ENCODE measurements at places on chromosomes 12 and 14. TPM values are rescaled to one million over a fixed set of nuclear protein-coding genes. Genes with fewer than 3 reads are reported as not detected.

DNA sequence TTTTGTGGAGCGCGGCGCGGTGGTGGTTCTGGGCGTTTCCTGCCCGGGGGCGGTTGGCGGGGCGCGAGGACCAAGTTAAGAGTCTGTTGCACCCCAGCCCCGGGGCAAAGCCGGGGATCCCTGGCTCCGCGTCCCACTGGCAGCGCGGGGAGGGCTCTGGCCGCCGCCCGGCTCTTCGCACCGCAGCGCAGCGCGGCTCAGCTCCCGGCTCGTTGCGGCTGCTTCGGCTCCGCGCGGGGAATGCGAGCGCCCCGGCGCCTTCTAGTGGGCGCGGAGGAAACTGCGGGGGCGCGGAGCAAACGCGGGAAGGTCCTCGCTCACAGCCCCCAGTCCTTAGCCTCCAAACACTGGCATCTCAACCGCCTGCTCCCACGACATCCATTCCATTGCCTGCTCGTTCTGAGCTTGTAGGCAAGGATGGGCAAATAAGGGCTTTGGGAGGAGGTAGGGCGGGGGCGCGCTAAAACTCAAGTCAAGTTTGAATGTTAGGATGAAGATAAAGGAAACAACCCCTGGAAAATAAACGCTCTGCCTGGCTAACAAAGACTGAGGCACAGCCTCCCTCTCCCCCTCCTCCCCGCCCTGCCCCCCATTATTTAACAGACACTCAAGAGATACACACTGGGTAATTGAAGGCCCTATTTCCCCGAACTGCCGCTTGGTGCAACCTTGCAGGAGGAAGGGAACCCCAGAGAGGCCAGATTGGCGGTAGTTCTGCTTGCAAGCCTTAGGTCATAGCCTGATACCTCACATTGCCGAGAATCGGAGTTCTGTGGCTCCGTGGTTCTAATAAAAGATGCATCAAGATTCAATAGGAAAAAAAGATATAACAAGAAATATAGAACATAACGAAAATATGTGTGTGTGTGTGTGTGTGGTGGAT is at the start of gene B4GALNT1:
Gene B4GALNT1, minus strand, starts transcription at position 244 of the 883 bp plus-strand sequence. CDS start 1,069 bp downstream, outside the sequence.
- peak; percentile 58 for DNase-seq
- H3K4me3 ChIP-seq, result peak within 1 kb of the TSS; percentile 74
- peaks cover 2% of the 10 kb centered on the region for H3K4me1 ChIP-seq
- peaks cover 61% of the 10 kb centered on the region for H3K27me3 ChIP-seq
- peaks cover 3% of the 10 kb centered on the region for H3K36me3 ChIP-seq

Gene IFNG-AS1
- not detected for total RNA-seq

- H3K4me3 ChIP-seq, result no peak overlapping the region
- no peak overlapping the region for H3K27ac ChIP-seq
- DNase-seq, result no peak
These were observed 107.0 kb downstream of the ATXN7L3B start for GRCh38 chr12:74644681-74645080.

GRCh38 chr14:93708311-93708734 is 80.0 kb downstream of the PRIMA1 start:
- no peak for DNase-seq
- H3K4me3 ChIP-seq, result no peak overlapping the region
- no peak overlapping the region for H3K27ac ChIP-seq
- no peaks in the 10 kb centered on the region for H3K27me3 ChIP-seq
- H3K36me3 ChIP-seq, result no peaks in the 10 kb centered on the region
- H3K4me1 ChIP-seq, result no peaks in the 10 kb centered on the region

Gene DYNLL1
- total RNA-seq, result 323 TPM

DNA sequence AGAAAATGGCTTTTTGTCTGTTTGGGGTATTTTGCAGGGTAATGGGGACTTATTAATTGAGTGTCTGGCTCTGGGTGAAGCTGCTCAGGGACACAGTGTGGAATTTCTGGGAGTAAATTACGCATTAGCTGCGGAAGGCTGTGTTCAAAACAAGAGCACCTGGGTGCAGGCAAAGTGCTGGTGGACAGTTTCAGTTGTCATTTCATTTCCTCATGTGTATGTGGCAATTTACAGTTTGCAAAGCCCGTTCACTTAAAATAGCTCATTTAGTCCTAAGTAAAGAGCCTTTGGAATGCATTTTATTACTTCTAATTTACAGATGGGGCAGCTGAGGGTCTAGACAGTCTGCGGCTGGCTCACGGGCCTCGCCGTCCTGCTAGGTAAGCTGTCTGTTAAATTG is 546.8 kb downstream of the BCL11B start:
- H3K27me3 ChIP-seq, result peaks cover 14% of the 10 kb centered on the region
- no peaks in the 10 kb centered on the region for H3K36me3 ChIP-seq
- no peak overlapping the region for H3K4me3 ChIP-seq
- no peak overlapping the region for H3K27ac ChIP-seq

GRCh38 chr12:21656905-21657325 is 727 bp downstream of the LDHB start:
- peak overlapping the region; percentile 99 for H3K27ac ChIP-seq
- peak; percentile 26 for DNase-seq

DNA sequence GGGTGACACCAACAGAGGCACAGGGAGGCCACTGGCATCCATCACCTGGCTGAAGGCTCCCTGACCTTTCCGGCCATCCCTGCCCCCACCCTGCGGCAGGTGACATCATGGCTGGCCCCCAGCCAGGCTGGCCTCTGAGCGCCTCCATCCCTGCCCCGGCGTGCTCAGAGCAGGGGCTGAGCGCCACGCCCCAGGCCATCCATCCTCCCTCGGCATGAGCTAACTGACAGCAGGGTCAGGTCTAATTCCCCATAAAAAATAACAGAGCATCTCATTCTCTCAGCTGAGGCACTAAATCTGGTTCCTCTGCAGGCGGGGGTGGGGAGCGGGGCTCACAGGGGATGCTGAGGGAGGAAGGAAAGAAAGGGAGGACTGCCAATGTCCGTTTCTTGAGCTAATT is 50.7 kb downstream of the PRIMA1 start:
- no peaks in the 10 kb centered on the region for H3K4me1 ChIP-seq
- no peak overlapping the region for H3K4me3 ChIP-seq
- peaks cover 4% of the 10 kb centered on the region for H3K27me3 ChIP-seq
- no peak overlapping the region for H3K27ac ChIP-seq
- H3K36me3 ChIP-seq, result no peaks in the 10 kb centered on the region

DNA sequence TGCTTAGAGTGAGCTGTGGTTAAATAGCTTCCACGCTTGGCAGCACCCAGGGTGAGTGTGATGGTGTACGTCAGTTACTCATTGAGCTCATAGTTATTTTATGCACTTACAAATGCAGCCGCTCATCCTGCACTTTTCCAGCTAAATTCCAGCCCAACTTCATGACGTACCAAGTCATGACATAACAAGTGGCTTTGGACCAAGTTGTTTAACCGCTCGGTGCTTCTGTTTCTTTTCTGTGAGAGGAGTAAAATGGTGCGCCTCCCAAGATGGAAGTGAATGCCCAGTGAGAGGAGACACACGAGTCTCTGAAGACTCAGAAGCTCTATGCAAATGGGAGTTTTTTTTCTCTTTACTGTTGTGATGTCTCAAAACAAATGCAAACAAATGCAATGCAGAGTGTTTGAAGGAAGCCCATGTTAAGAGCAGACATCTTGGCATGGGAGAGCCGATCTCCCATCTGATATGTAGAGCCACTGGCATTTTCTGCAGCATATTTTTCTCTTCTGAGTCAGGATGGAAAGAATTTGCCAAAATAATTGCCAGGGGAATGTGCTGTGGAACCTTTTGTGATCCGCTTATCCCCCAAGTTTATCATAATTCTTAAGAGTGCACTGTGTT is 72.2 kb downstream of the FBXW8 start:
- peaks cover 9% of the 10 kb centered on the region for H3K27me3 ChIP-seq
- DNase-seq, result no peak
- no peaks in the 10 kb centered on the region for H3K36me3 ChIP-seq
- no peak overlapping the region for H3K27ac ChIP-seq
- peaks cover 10% of the 10 kb centered on the region for H3K4me1 ChIP-seq

DNA sequence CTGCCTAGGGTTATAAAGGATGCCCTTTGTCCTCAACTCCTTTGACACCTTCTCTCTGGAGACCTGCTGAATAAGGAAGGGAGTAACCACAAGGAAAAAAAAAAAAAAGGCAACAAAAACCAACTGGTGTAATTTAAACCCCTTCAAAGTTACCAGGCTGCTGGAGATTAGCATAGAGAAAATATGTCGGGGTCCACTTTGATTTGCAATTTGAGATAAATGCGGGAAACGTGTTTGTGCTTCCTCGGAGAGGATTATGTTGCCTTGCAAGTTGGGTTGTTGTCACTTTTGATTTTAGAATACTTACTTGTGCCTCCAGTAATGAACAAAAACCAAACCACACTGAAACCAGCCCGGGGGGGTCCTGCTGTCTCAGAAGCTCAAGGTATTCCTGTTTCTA is 200.2 kb upstream of the MYL2 start:
- DNase-seq, result no peak
- no peaks in the 10 kb centered on the region for H3K36me3 ChIP-seq
- H3K4me1 ChIP-seq, result no peaks in the 10 kb centered on the region
- no peak overlapping the region for H3K27ac ChIP-seq
- no peak overlapping the region for H3K4me3 ChIP-seq
- no peaks in the 10 kb centered on the region for H3K27me3 ChIP-seq

DNA sequence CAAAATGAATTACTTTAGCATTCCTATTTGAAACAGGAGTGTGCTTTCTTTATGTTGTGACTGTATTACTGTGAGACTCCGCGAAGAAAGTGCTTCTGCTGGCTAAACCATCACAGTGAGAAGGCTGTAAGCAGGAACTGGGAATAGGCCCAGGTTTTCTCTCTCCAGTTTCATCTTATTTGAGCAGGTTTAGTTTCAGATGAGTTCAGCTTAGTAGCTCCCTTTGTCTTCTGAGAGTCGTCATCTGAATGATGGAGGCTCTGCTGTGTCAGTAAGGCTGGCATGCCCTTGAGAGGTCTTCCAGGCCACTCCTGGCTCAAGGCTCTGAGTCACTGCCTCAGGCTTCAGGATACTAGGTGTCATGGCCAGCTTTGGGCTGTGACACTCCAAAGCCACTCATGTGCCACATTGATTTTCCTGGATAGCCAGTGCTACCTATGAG is 205.6 kb upstream of the RGS6 start:
- H3K4me3 ChIP-seq, result no peak overlapping the region
- no peaks in the 10 kb centered on the region for H3K27me3 ChIP-seq
- DNase-seq, result no peak
- H3K27ac ChIP-seq, result no peak overlapping the region
- H3K36me3 ChIP-seq, result peaks cover 75% of the 10 kb centered on the region

Gene ZFHX2
- total RNA-seq, result 2.5 TPM

DNA sequence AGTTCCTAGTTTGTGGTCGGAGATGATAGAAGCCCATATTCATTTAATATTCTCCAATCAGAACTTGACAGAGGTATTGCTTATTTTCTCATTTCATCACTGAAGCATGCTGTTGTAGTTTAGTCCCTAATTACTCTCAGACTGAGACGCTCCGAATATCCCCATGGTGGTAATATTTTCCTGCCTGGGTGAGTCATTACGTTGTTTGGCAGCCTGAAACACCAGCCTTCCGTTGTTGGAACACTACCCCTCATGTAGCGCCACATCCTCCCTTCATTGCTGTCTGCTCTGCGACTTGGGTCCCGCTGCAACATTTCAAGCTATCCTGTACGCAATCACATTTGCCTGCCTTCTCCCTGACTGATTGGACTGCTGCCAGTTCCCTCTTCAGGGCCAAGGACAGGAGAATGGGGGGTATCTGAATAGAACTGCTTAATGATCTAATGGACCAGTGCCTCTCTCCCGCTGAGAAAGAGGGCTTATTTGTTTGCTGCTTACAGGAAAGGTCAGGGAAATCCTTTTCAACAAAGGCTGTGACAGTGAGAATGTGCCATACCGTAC is 369.1 kb downstream of the NPAS3 start:
- DNase-seq, result no peak
- no peak overlapping the region for H3K27ac ChIP-seq
- H3K4me1 ChIP-seq, result no peaks in the 10 kb centered on the region
- H3K27me3 ChIP-seq, result no peaks in the 10 kb centered on the region
- H3K4me3 ChIP-seq, result no peak overlapping the region

Gene OTOGL
- 0.16 TPM for total RNA-seq
